ENCODE measurements at places on chromosomes 13 and 19.

DNA sequence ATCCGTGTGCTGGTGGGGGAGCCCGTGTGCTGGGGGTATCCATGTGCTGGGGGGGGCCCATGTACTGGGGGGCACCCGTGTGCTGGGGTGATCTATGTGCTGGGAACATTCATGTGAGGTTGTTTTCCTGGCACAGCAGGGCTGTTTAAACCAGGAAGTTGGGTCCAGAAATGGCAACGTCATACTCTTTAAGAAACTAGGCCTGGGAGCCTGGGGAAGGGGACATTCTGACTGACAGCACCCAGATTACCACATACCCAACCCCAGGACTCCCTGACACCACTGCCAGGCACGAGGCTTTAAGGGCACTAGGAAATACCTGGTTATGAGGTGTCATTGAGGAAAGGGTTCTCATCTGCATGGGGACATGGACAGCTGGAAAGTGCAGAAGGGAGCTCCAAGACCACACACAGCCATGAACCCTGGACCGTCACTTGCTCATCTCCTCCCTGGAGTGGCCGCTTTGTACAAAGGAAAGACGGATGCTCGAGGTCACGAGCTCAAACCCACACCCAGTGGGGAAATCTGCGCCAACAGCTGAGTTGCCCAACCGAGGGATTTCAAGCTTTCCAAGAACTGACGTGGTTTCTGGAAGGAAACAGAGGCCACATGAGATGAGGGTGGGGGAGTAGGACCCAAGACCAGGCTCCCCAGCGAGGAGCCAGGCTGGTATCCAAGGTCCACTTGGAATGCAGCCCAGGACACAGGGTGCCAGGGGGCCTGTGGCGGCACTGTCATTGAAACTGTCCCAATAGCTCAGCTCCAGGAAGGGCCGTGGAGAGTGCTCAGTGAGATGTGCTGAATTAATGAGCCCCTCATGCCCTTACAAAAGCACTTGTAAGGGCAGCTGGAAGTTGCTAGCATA lies 40.9 kb downstream of the RAB20 start:
- DNase-seq = no peak

GRCh38 chr13:42997381-42997780 lies 5.3 kb upstream of the EPSTI1 start:
- DNase-seq = no peak

DNA sequence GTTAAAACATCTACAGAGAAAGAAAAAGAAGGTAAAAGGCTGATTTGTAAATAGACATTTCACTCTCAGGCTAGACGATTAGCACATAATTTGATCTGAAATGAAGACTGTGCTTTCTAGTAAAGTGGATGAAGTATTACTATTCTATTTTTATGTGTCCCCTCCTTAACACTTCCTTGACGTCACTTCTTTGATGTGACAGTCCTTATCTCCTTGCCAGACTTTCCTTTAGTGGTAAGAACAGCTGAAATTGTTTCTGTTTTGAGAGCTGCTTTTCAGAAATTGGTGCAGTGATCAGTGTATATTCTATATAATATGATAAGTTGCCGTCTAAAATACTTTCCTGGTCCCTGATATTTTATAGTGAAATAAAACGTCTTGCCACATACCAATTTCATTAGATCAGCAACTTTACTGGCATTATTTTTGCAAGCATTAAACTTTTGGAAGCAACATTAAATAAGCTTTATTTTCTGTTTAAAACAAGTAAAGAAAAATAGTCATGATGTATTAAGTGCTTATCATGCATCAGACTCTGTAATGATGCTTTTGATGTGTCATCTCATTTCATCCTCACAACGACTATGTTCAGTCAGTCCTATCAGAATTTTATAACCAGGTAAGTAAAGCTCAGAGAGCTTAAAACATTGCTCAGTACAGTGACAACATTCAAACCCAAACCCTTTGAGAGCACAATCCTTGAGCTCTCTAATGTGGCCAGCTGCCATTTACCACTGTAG lies 210.3 kb upstream of the PCDH9 start:
- no peak for DNase-seq

DNA sequence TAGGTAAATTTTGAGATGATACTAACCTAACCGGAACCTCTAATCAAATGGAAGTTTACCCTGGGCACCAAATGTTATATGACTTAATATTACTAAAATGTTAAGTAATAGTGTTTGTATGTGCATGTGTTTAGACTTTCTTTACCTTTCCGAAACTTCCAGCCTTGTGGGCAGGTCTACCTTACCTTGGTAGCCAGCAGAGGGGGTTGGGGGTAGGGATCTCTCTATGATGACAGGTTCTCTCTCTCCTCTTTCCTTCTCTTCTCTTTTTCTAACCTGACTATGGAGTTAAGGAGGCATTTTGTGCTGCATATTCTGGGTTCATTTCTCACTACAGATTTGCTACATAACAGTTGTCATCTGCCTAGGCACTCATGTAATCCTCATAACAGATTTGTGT lies 6.8 kb upstream of the FRY start:
- no peak for DNase-seq

- no peak for DNase-seq
Measured at GRCh38 chr13:112481458-112481857, 105.3 kb downstream of the SPACA7 start.

DNA sequence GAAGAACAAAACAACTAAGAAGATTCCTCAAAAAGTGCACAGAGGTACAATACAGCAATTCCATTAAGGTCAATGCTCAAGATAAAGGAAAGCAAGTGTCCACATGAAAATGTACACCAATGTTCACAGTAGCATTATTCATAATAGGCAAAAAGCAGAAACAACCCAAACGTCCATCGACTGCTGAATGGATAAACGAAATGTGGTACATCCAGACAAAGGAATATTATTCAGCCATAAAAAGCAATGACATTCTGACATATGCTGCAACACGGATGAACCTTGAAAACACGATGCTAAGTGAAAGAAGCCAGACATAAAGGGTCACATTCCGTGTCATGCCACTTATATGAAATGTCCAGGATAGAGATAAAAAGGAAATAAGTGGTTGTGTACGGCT lies 29.3 kb downstream of the SLC7A1 start:
- DNase-seq = no peak

DNA sequence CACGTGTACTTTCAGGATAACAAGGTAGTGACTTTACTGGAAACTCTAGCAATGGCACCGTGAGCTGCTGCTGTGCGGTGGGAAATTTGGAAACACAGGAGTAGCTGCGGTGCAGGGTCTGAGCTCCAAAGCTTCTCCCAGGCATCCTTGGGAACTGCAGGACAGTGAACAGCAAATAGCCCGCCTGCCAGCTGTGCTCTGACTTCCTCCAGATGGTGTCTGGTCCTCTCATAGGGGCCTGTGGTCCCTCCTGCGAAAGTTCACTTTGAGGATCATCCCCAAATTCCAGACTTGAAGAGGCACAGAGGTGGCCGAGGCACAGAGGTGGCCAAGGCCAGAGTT lies 287.3 kb upstream of the MAB21L1 start:
- DNase-seq = no peak

- DNase-seq = peak; percentile 92
Measured at GRCh38 chr13:73722120-73722519, 412.1 kb downstream of the KLF12 start.

Measured in epithelial cell of esophagus (primary cell).